ENCODE measurements at places on chromosomes 5 and 9.

DNA sequence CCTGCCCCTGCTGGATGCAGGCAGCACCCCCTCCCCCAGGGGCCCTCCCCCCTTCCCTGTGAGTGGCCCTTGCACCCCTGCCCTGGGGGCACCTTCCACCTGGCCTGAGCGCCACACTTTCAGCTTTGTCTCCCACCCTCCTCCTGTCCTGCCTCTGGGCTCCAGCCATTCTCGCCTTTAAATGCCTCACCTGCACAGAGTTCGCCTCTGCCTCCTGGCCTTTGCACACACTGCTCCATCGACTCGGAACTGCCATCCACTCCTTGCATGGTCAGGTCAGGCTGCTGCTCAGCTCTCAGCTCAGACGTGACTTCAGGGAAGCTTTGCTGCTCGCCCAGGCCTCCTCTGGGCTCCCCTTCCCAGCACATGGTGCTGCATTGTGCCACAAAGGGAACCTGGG is 10.2 kb downstream of the FAM163B start:
- DNase-seq = no peak

DNA sequence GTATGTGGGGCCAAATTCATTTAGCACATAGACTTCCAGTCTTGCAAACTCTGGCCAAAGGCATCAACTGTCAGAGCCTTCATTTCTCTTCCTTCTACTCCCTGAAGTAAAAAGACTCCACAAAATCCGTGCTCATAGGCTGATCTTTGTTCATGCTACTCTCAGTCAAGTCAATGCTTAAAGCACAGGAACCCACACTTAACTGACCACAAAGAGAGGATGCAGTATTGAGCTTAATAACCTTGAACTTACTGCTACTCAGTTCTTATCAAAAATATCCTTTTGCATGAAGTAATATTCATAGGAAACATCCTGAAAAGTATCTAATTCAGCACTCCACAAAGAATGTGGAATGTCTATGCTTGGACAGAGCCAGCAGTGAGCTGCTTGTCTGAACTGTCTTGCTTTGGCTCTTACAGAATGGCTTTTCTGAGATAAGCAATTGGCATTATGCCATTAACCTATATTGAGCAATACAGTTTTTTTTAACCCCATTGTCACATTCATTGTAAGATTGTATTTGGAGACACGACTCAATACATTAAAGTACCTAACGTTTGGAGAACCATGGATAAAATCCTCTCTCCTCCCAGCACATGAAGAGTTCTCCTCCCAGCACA is 21.7 kb downstream of the LPAR1 start:
- DNase-seq = no peak

- no peak for DNase-seq
These were observed 13.6 kb downstream of the ZBTB43 start for GRCh38 chr9:126818482-126818881.

- DNase-seq = peak; percentile 25
These were observed 837 bp downstream of the UIMC1 start for GRCh38 chr5:177005619-177006264.

DNA sequence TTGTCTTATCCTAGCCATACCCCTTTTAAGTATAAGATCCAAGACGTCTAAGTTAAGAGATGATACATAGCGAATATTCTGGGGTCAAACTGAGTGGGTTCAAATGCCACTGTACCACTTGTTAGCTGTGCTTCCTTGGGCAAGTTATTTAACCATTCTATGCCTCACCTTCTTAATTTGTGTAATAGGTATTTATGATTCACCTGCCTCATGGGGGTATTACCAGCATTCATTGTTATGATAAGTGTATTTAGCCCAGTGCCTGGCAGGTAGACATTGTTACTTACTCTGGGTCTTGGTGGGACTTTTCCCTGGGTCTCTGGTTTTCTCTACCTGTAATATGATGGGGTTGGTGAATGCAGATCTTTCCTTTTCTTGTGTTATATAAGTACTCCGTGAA is 3.8 kb downstream of the LARP1 start:
- no peak for DNase-seq

DNA sequence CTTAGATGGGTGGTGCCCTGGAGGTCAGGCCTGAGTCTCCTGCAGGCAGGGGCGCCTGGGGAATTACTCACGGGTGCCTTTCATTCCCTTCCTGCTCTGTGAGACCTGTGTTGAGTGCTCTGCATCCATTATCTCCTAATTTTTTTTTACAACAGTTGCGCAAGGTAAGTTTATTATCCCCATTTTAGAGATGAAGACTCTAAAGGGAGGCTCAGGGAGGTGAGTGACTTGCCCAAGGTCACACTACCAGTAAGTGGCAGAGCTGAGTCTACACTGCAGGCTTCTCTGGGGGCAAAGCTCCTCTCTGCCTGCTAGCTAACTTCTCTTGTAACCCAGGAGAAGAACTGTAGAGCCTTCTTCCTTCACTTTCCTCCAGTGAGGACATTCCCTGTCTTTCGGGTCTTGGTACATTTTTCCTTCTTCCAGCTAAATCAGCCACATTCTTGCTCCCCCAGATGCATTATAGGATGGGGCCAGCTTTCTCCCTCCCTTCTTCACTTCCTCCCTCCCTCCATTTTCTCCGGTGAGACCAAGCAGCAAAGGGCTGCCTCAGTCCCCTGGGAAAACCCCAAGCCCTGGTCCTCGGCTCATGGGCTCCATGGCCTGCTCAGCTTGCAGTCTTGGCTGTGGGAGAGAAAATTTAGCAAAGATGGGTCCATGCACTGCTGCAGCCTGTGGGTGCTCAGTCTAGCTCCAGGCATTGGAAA is 1.8 kb downstream of the PRR7 start:
- DNase-seq = no peak

DNA sequence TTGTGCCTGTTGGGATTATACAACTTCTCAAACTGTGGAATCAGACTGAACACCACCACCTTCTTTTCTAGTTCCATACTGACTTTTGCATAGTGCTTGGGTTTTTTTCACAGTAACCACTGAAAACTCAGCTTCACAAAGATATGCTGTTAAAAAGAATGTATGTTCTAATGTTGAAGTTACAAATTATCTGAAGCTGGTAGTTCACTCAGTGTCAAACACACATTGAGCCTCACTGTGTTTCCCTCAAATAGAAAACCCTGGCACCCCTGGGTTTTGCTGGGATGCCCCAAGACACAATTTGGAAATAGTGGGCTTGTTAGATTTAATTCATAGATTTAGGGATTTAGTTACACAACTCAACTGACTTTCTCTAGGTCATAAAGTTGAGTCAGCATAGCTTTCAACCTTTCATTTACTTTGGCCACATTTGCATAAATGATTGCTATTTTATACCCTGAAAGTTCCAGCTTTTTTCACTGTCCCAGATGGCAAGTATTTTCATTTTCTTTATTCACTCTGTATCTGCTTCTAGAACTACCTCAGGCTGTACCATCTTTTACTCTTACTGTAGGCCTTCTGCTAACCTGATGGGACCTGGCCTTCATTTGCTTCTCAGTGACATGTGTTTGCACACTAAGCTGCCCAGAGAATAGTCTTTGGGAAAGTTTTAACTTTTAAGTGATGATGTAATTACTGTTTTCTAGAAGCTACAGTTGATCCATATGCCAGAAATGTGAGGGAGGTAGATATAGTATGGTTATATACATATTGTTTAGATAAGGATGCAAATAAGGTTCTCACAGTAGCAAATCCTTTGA is 115.1 kb downstream of the CDC42SE2 start:
- no peak for DNase-seq

GRCh38 chr5:130171699-130172098 is 267.4 kb downstream of the CHSY3 start:
- no peak for DNase-seq

DNA sequence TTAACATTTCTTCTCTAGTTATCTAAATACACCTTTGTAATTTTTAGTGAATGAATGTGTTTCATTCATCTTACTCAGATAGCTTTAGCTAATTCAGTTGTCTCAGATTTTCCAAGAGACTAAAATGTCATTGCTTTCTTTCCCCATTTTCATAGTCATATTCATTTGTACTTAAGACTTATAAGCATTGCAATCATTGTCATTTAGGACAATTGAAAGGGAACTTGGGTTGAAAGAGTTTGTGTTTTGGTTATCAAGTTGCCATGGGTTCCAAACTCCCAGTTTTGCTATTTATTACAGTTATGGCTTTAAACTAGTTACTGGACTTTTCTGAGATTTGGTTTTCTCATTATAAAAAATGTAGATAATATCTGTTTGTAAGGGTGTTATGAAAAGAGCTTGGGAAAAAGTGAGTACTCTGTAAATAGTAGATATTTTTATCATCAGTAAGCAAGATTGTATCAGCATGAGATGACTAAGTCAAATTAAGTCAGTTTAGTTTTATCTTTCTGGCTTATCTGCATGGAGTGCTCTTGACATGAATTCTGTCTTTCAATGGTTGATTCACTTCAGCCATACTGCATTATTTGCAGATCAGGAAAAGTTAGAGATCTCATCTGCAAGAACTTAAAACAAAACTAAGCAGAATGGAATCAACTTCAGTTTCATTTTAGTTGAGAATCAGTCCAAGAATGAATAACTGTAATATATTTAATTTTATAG is 107.5 kb downstream of the PBX3 start:
- DNase-seq = no peak

DNA sequence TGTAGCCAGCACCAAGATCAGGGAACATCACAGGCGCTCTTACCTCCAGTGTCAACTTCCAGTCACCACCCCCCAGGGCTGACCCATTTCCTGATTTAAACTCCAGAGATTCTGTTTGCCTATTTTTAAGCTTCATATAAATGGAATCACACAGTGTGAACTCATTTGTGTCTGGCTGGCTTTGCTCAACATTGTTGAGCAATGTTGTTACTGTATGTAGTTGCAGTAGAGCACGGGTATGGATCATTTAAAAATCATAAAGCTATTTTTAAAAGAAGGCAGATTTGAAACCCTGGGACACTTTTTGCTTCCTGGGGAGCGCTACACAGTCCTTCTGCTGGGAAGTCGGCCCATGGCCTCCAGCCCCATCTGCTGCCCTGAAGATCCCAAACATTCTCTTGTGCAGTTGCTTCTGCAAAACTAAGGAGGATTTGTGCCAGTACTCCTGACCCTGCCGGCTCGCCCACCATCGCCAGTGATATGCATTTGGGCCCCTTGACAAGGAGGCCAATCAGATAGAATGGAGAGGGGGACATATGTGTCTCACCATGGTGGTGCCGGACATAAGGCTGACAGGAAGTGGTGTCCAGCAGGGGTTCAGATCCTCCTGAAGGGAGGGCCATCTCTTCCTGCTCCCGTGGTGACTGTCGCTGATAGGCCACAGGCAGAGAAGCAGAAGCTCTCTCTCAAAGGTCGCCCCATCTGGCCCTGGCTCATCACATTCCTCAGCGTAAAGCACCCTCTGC is 13.3 kb downstream of the DCANP1 start:
- no peak for DNase-seq

- DNase-seq = peak; percentile 91
These were observed 106.8 kb downstream of the PDE6A start for GRCh38 chr5:149837680-149838269.

DNA sequence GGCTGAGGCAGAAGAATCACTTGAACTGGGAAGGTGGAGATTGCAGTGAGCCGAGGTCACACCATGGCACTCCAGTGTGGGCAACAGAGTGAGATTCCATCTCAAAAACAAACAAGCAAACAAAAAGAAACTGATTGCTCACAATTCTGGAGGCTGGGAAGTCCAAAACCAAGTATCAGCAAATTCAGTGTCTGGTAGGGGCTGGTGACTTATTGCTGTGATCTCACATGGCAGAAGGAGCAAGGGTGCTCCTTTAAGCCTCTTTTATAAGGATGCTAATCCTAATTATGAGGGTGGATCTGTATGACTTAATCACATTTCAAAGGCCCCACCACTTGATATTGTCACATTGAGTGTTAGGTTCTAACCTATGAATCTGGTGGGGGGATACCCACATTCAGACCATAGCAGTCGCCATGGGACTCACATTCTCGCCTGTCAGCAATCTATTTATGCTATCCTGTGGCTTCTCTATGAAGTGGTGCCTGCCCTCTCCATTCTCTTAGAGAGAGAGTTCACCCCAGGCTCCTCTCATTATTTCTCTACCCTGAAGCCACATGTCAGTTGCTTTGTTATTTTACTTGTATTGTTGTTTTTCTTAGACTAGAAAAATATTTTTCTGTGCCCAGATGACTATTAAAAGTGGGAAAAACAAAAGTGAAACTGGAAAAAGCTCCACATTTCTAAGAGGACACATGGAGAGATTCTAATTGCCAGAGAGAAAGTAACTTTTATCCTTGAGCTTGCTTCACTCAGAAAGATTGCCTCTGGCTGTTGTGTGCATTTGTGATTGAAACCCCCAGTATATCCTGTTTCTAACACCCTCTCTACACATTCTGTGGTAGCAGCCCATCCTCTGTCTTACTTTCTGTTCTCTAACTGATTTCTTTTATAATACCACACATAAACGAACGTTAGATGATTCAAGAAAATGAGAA is 18.8 kb upstream of the PRLR start:
- DNase-seq = no peak

DNA sequence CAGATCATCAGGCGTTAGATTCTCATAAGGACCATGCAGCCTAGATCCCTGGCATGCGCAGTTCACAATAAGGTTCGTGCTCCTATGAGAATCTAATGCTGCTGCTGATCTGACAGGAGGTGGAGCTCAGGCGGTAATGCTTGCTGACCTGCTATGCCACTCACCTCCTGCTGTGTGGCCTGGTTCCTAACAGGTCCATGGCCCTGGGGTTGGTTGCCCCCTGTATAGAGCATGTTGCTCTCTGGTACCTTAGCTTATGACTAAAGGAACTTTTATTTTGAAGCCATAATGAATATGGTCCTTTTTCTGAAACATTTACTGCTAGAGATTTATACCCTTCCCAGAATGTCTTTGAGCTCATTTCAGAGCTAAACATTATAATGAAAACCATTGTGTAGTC is 3.1 kb downstream of the MAN2A1 start:
- DNase-seq = no peak

Data from 8988T (cell line).